SK-MEL-5 (cell line): ENCODE measurements at places on chromosomes 3 and 15. TPM values are rescaled to one million over a fixed set of nuclear protein-coding genes. Genes with fewer than 3 reads are reported as not detected.

DNA sequence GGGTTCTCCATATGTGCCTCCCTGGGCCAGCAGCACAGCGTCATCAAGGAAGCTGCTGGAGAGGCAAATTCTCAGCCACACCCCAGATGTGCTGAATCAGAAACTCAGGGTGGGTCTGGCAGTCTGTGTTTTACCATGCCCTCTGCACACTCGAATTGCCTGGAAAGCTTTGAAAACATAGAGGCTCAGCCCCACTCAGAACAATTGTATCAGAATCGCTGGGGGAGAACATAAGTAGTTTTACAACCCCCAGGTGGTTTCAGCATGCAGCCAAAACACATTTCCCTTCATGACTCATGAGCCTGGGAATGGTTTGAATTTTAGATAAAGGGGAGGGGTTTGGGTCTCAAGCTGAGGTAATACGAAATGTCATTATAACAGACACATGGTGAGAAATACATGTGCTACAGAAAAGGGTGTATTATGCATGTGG lies 9.6 kb downstream of the TGM4 start:
- no peak for DNase-seq

- DNase-seq = no peak
Measured at GRCh38 chr3:31448882-31449243, 83.9 kb upstream of the STT3B start.

DNA sequence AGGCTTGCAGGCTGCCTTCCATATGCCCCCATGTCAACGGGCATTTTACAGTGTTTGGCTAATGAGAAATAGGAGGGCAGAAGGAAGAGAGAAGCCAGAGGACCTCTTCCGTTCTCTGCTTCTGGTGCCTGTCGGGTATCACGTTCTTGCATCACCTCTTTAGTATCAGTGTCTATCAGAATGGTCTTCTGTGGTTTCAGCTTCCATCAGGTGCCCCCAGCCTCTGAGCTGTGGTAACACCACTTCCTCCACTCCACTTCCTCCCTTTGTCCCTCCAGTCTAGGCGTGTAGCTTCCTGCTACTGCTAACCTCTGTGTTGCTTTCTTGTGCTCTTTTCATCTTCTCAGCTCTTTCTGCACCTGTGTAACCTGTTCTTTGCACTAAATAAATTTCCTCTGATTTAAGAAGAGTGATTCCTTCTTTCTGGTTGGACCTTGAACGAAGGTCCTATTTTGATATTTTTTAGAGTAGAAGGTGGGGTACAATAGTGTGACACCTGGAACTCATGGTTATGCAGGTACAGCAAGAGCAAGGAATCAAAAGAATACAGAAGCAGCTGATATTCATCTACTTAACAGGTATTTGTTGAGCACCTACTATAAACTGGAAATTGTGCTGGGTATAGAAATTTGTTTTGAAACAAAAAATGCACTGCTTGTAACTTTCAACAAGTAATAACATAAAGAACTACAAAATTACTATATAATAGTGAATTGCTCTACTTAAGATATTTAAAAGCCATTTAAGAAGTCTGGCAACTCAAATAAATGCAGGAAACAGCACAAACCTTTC lies 27.4 kb upstream of the FOXB1 start:
- no peak for DNase-seq

- no peak for DNase-seq
Measured at GRCh38 chr3:186786922-186787321, 3.5 kb downstream of the EIF4A2 start.

UBAP1L gene
- 31.1 and 31.5 TPM in 2 replicates for total RNA-seq

SLC51A gene
- total RNA-seq = not detected in 2 replicates

SATB1 gene
- 2.1 and 4.0 TPM in 2 replicates for total RNA-seq

DNA sequence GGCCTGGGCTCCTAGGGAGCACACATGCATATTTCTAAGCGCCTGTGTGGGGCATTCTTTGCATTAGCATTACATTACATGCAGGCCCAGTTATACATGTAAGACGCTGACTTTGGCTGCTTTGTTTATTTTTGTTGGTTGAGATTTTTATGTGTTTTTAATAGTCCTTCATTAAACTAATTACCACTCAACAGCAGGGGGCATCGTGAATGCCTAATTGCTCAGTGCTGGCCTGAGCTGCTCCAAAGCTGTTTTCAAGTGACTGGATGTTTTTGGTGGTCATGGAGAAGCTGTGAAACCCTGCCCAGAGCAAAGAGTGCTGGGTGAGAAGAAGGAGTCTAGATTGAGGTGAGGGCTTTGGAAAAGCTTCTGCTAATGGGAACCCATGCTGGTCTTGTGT lies 41.5 kb downstream of the GPD1L start:
- peak; percentile 44 for DNase-seq

DNA sequence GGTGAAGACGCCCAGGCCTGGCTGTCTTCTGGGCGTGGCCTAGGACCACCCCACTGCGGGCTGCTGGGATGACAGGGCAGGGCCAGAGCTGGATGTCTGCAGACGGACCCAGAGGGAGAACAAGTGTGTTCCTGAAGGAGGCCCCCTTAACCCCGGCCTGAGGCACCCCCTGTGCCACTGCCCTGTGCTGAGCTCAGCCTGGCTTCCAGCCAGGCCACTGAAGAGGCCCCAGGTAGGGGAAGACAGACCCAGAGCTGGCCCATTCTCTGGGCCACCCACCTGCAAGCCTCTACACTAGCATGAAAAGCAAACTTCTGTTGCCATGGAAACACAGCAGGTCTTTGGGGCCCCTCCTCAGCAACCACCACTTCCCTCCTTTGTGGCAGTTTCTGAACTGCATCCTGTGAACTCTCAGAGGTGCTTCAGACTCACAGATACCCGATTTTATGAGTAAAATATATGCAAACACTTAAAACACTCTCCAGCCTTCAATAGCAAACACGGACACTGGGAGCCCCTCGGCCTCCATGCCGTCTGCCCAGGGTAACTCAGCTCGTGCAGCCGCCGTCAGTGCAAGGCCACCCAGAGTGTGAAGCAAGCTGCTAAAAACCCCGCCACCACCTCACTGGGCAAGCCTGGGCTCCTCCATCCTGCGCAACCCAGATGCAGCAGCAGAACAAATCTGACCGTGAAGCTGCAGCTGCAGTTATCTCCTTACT lies 42.5 kb downstream of the CMTM6 start:
- no peak for DNase-seq

DNA sequence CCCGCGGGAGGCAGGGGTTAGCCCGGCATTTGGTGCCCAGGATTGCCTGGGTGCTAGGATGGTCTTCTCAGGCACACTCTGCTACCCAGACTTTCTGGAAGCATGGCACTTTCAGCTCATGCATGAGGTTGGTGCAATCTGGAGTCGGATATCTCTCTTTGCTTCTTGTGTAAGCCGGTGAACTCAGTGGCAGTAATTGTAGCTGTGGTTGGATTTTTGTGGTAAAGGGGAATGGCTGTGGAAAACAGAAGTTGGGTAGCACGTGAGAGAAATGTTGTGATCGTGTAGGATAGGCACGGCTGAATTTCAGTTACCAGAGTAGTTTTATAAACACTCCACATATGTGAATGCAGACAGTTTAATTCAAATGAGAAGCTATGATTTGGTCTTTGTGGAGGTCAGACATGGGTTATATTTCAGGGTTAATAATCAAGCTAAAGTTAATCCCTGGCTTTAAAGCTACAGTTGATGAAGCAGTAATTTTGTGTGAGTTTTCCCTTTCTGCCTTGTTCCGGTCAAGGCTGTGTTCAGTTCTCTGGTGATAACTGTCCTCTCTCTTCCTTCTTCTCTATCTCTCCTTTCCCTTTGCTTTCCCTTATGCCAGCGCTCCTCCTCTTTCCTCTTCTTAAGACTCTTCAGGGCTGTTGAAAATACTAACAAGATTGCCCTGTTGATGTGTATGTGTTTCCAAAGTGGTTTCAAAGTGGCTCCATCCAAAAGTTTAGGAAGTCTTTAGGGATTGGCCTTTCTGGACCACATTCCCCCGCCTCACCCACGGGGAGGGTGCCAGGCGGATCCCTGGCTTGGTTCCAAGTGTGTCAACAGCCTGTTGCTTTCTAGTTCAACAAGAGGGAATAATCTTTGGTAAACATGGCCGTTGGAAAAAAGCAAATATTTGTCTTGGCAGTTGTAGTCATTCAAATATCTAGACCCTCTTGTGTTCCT lies 404.6 kb upstream of the C2CD4B start:
- DNase-seq = peak; percentile 1

- DNase-seq = no peak
Measured at GRCh38 chr3:142732066-142732465, 8.2 kb downstream of the TRPC1 start.

GOLGA8J gene
- 0.16 TPM in 1 of 2 replicates, not detected in the other for total RNA-seq

DNA sequence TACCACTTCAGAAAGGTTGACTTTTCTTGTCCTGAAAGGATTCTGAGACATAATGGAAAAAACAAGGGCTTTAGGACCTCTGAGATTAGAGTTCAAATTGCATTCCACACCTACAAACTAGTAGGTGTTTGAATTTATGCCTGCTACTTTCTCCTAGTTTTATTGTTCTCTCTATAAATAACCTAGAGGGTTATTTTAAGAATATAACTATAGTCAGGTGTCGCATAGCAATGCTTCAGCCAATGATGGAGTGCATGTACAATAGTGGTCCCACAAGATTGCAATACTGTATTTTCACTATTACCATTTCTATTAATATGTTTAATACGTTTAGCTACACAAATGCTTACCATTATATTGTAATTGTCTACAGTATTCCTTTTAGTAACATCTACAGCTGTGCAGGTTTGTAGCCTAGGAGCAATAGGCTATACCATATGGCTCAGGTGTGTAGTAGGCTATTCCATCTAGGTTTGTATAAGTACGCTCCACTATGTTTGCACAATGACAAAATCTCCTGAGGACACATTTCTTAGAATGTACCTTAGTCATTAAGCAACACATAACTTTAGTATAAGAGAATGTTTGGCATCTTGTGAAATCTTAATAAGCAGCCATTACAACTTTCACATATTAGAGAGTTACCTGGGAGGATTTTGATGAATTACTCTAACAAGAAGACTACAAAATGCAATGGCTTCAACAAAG lies 1352.5 kb downstream of the ZPLD1 start:
- DNase-seq = no peak

- DNase-seq = no peak
Measured at GRCh38 chr3:72555714-72556113, 292.5 kb downstream of the SHQ1 start.

CSTA gene
- 1.9 and 4.0 TPM in 2 replicates for total RNA-seq

- peak; percentile 74 for DNase-seq
Measured at GRCh38 chr15:57559875-57560274, 31.8 kb upstream of the MYZAP start.

GRCh38 chr15:68277131-68277602 lies 378 bp upstream of the FEM1B start:
- peak; percentile 52 for DNase-seq

GABRB3 gene
- 22.2 and 24.4 TPM in 2 replicates for total RNA-seq

RLBP1 gene
- total RNA-seq = 33.8 and 37.2 TPM in 2 replicates

LMAN1L gene
- not detected in 2 replicates for total RNA-seq

C3orf22 gene
- not detected in 2 replicates for total RNA-seq

GRCh38 chr15:75718328-75718727 lies 5.7 kb upstream of the CSPG4 start:
- no peak for DNase-seq

DNA sequence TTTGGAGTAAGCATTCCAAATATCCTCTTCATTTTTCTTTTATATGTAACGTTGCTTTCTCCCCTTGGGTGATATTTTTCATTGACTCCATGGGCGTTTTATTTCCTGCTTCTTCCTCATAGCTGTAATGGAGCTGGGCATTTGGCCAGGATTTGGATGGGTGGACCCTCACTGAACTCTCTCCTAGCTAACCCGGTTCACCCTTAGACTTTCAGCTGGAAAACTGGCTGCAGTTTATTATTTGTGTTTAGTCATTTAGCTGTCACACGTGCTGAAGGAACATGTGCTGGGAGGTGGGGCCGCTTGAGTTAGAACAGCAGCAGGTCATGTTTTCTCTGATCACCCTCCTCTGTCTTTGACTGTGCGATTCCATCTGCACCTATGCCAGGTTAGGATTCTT lies 407.6 kb downstream of the ZIC1 start:
- DNase-seq = peak; percentile 1

DNA sequence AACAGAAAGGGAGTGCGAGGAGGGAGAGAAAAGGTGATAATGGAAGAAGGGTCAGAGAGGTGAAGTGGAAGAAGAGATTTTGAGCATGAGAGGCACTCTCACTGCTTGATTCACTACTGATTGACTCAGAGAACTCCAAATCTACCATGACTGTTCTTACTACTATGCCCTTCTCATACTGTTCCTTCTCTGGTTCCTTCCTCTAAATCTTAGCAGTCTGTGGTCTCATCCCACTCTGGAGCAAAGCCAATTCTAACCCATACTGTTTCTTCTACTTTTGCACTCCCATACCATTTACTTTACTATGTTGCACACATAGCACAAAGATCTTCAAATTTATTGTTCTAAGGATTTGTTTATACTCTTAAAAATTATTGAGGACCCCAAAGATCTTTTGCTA lies 100.8 kb downstream of the DTWD1 start:
- DNase-seq = no peak

- DNase-seq = no peak
Measured at GRCh38 chr15:96500508-96500907, 170.0 kb downstream of the NR2F2 start.

LCTL gene
- 0.21 and 0.40 TPM in 2 replicates for total RNA-seq

- DNase-seq = no peak
Measured at GRCh38 chr15:89141885-89142284, 53.6 kb downstream of the ABHD2 start.

DNA sequence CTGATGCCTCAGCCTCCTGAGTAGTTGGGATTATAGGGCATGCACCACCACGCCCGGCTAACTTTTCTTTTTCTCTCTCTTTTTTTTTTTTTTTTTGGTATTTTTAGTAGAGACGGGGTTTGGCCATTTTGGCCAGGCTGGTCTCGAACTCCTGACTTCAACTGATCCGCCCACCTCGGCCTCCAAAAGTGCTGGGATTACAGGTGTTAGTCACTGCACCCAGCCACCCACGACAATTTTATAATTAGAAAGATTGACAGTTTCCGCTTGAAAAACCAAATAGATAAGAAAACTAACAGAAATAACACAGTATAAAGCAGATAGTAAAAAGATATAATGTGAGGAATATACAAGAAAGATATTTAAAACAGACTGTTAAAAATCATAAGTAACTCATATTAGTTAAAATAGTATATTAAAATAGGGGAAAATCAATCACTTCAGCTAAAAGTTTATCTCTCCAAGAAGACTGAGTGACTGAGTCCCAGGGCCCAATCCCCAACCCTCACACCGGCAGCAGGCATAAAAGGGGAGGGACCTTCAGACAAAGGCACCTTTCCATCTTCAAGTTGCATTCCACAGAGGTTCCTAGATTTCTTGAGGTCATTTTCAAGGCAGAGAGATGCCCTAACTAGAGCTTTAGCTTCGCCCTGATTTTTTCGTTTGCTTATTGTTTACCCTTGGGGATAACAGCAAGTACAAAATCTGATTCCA lies 1.4 kb upstream of the WHAMM start:
- DNase-seq = no peak

- no peak for DNase-seq
Measured at GRCh38 chr3:16837602-16838001, 47.2 kb upstream of the PLCL2 start.

- no peak for DNase-seq
Measured at GRCh38 chr15:48777645-48778330, 33.1 kb downstream of the CEP152 start.

- no peak for DNase-seq
Measured at GRCh38 chr3:186368717-186369116, 6.7 kb upstream of the DGKG start.
